ENCODE measurements at places on chromosomes 6 and 20.

- no peak for DNase-seq
Observed at GRCh38 chr6:169766232-169766631, 14.8 kb downstream of the ERMARD start.

DNA sequence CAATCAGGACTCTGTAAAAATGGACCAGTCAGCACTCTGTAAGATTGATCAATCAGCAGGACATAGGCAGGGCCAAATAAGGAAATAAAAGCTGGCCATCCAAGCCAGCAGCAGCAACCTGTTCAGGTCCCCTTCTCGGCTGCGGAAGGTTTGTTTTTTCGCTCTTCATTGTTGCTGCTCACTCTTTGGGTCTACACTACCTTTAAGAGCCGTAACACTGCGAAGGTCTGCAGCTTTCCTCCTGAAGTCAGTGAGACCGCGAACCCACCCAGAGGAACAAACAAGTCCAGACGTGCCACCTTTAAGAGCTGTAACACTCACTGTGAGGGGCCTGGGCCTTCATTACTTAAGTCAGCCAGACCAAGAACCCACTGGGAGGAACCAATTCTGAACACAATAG lies 223.2 kb upstream of the EXOC2 start:
- no peak for DNase-seq

DNA sequence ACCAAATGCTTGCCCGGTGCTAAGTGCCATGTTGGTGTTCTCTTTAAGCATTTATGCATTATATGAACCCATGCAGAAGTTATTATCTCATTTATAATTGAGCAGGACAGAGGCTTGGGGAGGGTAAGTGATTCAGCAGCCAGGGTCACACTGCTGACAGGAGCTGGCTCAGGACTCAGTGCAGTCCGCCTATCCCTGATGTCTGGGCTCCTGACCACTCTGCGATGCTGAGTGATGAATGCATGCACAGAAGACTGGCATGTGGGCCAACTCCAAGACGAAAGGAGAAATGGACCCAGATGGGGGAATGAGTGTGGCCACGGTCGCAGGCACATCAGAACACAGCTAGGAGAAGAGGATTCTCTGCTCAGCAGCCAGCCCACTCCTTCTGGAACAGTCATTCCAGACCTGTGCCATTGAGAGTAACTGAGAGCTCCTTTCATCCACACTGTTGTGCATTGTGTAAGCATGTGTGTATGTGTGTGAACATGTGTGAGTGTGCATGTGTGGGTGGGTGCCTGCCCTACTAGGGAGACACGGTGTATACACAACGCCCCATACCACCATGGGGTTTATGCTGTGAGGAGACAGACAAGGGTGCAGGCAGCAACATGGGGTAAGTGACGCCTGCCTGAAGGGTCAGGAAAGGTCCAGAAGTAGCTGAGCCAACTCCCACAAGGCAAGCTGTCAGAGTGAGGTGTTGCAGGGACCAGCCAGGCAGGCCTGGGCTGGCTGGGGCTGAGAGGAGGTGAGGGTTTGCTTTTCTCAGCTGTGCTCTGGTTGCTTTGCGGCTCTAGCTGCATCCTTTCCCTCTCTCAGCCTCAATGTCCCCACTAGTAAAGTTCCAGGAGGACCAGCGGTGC lies 97.8 kb upstream of the PMEPA1 start:
- no peak for DNase-seq

- DNase-seq, result no peak
Observed at GRCh38 chr6:63537201-63537958, 34.9 kb upstream of the LOC128125822 start.

GRCh38 chr6:3352678-3353077 lies 93.9 kb downstream of the PSMG4 start:
- no peak for DNase-seq

GRCh38 chr6:13689511-13690256 lies 22.0 kb downstream of the RANBP9 start:
- no peak for DNase-seq

DNA sequence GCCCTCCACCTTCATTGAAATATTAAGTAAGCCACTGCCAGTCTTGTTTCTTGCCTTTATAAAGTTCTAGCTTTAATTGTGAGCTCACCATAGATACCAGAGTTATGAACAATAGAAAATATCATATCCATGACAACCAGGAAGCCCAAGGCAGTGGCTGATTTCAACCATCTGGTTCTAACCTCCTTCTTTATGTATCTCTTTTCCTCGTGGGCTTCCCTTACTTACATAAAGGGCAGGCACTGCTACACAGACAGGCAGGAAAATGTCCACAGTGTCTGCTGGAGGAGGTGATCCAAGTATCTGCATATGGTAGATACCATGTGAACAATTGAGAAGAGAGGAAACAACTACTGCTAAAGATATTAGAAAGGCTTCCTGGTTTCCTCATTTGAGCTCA lies 65.2 kb upstream of the PRND start:
- no peak for DNase-seq

- DNase-seq, result no peak
Observed at GRCh38 chr6:14339711-14340584, 222.4 kb downstream of the CD83 start.

DNA sequence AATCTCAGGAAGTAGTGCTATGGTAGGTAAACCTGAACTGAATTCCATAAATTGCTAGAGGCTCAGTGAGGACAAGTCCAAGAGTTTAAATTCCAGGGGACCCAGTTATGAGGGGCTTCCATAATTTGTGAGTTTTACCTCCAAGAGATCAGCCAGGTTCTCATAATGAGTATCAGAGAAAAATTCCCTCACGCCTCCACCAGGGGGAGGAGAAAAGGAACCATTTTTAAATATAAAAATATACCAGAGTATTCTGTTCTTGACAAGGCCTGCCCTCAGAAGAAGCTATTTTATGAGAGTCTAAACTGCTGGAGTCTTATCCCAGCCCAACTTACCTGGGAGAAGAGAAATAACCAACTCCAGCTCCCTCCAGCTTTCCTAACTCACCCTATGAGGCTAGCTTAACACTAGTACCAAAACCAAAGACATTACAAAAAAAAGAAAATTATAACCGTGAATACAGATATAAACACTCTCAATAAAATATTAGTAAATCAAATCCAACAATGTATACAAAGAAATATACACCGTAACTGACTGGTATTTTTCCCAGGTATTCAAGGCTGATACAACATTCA lies 158.7 kb downstream of the TFAP2A start:
- no peak for DNase-seq

DNA sequence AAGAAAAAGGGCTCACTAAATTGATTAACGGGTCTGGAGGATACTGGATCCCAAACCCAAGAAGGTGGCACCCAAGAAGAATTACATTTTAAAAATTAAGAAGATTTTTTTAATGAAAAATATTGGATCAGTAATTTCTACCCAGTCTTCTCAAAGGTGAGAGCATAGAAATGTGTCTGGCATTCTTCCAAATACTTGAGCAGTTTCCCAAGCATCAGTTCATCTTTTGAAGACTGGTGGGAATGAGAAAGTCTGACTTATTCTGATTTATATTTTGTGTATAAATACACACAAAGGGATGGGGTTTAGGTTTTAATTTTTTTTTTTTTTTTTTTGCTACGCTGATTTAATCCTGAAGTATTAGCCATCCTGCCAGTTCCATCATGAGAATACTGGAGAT lies 3.3 kb downstream of the MGME1 start:
- no peak for DNase-seq

GRCh38 chr6:75997696-75998095 lies 74.8 kb downstream of the IMPG1 start:
- no peak for DNase-seq

DNA sequence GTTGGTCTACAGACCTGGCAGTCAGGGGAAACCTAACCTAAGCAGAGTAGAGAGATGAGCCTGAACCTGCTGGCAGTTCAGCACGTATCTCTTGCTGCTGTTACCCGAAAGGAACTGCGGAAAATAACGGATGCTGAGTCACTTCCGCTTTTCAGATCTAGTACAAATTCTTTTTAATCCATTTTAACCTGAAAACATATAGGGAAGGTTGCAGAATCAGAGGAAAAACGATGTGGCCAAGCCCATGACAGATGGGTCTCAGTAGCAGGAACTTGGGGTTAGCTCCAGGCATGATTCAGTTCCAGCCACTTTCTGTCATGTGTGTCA lies 351.9 kb upstream of the PRND start:
- no peak for DNase-seq

- no peak for DNase-seq
Observed at GRCh38 chr6:125196613-125197012, 43.0 kb downstream of the TPD52L1 start.

- DNase-seq, result no peak
Observed at GRCh38 chr6:143607974-143608373, 69.8 kb upstream of the PHACTR2 start.

DNA sequence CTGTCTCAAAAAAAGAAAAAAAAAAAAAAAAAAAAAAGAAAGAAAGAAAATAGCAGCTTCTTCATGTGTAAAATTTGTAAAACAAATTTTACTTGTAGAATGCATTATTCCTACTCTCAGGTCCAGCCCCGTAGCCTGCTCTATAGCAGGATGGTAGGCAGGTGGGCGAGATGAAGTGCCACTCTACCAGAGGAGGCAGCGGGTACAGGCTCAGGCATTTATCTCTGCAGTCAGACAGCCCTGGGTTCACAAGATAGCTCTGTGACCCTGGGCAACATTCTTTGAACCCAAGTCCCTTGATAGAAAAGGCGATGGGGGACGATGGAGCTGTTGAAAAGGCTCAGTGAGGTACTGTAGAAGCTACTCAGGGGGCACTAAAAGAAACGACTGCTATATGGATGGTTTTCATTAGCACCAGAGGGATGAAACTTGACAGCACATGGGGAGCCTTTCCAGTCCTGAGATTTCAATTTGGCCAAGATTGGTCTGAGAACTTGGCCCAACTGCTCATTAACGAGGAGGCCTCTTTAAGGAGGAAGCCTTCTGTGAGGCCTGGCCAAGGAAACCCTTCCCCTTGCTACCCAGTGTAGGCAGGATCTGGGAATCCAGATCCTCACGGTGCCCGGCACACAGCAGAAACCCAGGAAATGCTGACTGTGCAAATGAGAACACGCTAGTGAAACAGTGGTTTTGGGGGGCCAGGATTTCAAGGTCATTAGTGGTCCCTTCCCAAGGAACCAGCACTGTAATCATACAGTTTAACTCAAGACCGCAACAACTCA lies 63.1 kb downstream of the MYH7B start:
- no peak for DNase-seq

DNA sequence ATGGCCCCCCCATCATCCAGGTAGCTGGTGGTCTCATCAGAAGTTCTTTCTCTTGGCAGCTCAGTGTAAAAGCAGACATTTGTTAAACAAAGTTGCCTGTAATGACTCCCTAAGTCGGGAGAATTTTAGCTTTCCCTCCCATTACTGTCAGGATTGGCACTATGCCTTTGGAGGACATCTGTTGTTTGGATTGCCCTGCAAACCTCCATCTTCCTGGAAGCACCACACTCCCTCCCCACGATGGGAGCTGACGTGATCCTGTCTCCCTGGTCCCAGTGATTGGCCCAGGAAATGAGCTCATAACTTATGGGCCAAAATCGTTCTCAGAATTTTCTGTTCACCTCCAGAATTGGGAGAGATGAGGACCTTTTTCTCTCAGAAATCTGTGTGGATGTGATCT lies 42.6 kb upstream of the CNR1 start:
- DNase-seq, result no peak

- no peak for DNase-seq
Observed at GRCh38 chr6:158413028-158413427, 100.8 kb downstream of the TULP4 start.

DNA sequence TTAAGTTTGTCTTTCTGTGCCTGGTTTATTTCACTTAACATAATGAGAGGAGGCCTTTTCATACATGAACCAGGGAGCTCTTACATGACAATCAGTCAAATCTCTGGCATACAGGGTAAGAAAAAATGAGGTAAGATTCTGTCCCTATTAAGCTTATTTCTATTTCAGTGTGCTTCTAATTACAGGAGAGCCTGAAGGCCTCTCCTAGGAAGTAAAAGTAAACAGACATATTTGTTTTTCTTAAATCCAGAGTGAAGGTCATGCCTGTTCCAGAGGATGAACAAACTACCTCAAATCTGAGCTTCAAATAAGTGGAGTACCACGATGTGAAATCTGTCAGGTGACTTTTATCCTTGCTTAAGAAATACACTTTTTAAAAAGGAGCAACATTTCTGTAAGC lies 72.6 kb downstream of the POPDC3 start:
- no peak for DNase-seq

DNA sequence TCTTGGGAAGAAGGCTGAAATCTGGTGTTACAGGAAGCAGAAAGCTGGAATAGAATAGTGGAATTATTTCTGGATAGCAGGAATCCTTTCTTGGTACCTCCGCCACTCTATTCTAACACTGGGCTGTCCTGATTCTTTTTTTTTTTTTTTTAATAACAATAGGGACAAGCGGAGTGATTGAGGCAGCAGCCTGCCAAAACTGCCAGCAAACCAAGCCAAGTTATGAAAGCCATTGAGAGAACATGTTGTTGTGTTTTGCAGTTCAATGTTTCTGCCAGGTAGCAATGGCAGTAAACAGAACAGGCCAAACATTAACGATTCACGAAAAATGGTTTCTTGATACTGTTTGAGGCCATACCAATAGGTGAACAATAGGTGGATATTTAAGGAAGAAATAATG lies 47.1 kb downstream of the SLC26A8 start:
- no peak for DNase-seq

- no peak for DNase-seq
Observed at GRCh38 chr6:22145823-22146677, 150.8 kb downstream of the PRL start.

- no peak for DNase-seq
Observed at GRCh38 chr6:163943607-163944385, 529.3 kb downstream of the QKI start.

GRCh38 chr6:83862776-83863471 lies 3.4 kb downstream of the CYB5R4 start:
- DNase-seq, result no peak

DNA sequence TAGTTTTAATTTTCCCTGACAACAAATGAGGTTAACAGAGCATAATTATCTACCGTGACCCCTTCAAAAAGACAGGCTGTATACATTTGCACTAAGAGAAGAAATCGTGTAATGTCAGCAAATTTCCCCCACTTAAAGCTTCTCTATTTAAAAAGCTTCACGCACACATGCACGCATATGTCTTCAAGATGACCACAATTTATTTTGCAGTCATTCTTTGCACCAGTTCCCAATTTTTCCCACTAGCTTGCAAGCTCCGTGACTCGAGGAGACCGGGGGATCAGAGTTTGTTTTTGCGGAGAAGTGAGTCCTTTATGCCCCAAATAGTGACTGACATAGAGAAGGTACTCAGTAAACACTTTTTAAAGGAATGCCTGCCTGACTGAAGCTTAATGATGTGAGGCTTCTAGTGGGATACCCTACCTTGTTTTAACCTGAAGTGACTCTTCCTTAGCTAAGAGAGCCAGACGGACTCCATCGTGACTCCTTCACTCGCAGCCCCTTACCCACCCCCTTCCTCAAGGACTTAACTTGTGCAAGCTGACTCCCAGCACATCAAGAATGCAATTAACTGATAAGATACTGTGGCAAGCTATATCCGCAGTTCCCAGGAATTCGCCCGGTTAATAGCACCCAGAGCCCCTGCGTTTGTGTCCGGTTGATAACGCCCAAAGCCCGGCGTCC lies 9.3 kb upstream of the NQO2 start:
- DNase-seq, result no peak

DNA sequence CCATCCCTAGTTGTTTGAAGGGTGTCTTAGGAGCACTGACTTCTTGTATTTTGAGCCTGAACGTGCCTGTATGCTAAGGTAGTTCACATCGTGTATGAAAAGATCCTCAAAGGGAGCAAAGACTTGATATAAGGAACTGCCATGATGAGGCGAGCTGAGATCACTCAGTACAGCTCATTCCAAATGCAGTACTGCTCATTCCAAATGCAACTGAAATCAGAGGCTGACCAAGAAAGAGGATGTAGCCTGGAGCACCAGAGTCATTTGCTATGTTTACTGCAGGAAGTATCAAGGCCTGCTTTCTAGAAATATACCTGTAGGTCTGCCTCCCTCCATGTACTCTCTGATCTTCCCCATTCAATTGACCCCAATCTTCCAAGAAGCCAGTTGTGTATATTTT lies 832.2 kb downstream of the EYS start:
- no peak for DNase-seq

Measured in stimulated activated CD4-positive, alpha-beta T cell treated with anti-CD3 and anti-CD28 coated beads, Interleukin-15, amount 100 ng/mL, for 1 hour (primary cell).